ENCODE measurements at places on chromosomes 2 and 18.

DNA sequence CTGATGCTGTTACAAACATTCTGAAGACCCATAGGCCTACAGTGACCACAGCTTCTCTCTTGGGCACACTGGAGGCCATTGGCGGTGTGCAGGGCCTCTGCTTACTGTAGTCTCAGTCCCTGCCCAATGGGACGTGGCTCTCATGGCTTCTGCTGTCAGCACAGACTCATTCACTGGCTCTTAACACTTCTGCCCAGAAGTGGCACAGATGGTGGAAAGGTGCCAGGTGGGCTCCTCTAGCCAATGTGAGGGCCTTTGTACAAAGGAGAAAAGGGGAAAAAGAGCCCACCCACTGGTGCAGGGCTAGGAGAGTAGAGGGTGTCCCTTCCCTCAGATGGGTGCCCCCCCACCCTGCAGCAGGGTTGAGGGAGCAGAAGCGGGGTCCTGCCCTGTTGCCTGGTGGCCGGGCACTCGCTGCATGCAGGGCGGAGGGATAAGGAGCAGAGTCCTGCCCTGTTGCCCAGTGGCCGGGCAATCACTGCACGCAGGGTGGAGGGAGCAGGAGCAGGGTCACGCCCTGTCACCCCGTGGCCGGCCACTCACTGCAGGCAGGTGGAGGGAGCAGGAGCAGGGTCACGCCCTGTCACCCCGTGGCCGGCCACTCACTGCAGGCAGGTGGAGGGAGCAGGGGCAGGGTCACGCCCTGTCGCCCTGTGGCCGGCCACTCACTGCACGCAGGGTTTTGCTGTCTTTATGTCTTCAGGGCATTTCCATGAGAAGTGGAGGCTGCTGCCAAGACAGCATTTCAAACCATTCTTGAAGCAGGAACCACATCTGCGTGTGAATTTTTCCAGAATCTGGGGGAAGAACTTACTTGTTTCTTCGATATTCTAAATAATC lies 20.0 kb downstream of the LRRFIP1 start:
- H3K27me3 ChIP-seq: no peaks in the 10 kb centered on the region
- no peak for DNase-seq
- H3K4me3 ChIP-seq: no peak overlapping the region

DNA sequence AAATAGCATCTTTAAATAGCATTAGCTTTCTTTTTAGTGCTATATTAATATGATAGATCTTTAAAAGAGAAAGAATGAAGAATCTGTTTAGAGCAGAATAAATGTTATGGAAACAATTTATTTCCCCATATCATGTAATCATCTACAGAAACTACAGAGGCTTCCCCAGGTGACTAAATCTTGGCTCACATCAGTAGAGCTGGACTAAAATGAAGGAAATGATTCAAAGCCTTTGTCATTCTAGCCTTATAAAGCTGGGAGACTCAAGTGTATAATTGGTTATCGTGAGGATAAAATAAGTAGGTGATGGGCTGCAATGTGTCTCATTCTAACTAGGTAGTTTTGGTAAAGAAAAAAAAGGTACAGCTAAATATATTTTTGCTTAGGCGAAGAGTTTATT lies 83.2 kb upstream of the UNC80 start:
- peaks cover 11% of the 10 kb centered on the region for H3K4me1 ChIP-seq
- H3K27me3 ChIP-seq: no peaks in the 10 kb centered on the region
- DNase-seq: no peak
- no peak overlapping the region for H3K4me3 ChIP-seq
- H3K27ac ChIP-seq: no peak overlapping the region
- peaks cover 6% of the 10 kb centered on the region for H3K36me3 ChIP-seq

- no peaks in the 10 kb centered on the region for H3K27me3 ChIP-seq
- no peak overlapping the region for H3K27ac ChIP-seq
- no peak overlapping the region for H3K4me3 ChIP-seq
- no peaks in the 10 kb centered on the region for H3K4me1 ChIP-seq
These were observed 28.8 kb upstream of the EVA1A start for GRCh38 chr2:75589391-75590105.

DNA sequence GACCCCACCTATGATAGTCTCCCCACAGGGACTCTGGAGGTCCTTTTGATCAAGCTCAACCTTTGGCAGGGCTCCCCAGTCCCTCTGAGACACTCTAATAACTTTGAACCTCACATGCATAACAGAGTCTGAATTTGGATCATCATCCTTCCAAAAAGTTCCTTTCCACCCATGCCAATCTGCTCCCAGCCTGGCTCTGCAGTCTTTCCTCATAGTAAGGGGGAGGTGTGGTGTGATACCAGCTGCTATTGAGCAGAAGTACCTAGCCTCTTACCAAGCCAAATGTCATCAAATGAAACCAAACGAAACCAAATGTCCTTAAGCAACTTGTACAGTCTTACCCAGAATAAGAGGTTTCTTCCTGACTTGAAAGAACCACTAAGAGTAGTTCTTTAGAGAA lies 36.5 kb downstream of the DTNA start:
- H3K27ac ChIP-seq: no peak overlapping the region
- no peaks in the 10 kb centered on the region for H3K36me3 ChIP-seq
- no peak for DNase-seq
- no peaks in the 10 kb centered on the region for H3K27me3 ChIP-seq
- no peak overlapping the region for H3K4me3 ChIP-seq

GRCh38 chr18:58661423-58661822 lies 9.8 kb upstream of the MALT1 start:
- no peaks in the 10 kb centered on the region for H3K4me1 ChIP-seq
- no peak overlapping the region for H3K4me3 ChIP-seq
- DNase-seq: no peak
- H3K27me3 ChIP-seq: no peaks in the 10 kb centered on the region
- no peak overlapping the region for H3K27ac ChIP-seq

GRCh38 chr2:53111004-53111403 lies 656.6 kb upstream of the CHAC2 start:
- DNase-seq: no peak
- no peaks in the 10 kb centered on the region for H3K4me1 ChIP-seq
- H3K27me3 ChIP-seq: no peaks in the 10 kb centered on the region
- H3K36me3 ChIP-seq: no peaks in the 10 kb centered on the region
- no peak overlapping the region for H3K27ac ChIP-seq

- no peaks in the 10 kb centered on the region for H3K4me1 ChIP-seq
- no peak overlapping the region for H3K27ac ChIP-seq
- no peaks in the 10 kb centered on the region for H3K36me3 ChIP-seq
- no peaks in the 10 kb centered on the region for H3K27me3 ChIP-seq
These were observed 22.7 kb downstream of the EXOC6B start for GRCh38 chr2:72803151-72803550.

DNA sequence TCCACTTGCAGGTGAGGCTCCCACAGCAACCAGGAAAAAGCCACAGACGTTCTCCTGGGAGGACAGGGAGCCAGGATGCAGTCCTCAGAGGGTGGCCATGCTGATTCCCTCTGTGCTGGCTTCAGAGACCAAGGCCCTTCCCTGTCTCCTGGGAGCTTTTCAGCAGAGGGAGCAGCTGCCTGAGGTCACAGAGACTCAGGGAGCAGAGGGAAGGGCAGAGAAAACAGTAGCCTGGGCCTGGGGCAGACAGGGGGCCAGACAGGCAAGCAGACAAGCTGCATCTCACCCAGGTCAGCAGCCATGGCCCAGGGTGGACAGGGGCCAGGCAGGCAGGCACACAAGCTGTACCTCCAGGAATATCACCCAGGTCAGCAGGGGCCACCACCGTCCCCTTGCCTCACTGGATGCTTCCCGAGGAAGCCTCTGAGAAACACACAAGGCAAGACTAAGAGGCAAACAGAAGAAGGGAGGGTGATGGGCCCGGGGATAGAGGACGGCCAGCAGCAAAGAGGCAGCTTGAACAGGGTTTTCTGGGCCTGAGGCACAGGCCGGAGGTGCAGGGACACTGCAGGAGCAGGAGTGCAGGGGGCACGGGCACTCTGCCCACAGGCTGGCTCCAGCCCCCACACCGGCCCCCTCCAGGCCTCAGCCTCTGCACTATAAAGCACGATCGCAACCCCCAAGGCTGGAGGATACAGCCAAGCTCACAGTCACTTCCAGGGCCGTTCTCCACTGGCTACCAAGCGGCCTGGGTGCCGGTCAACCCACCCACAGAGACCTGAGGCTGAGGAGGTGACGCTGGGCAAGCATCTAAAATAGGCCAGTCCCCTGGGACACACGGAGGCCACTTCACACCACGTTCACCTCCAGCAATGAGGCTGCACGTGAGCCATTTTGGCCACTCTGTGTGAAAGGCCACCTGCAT lies 6.1 kb downstream of the SLC66A2 start:
- no peak for DNase-seq
- no peaks in the 10 kb centered on the region for H3K27me3 ChIP-seq
- peaks cover 5% of the 10 kb centered on the region for H3K4me1 ChIP-seq
- H3K36me3 ChIP-seq: peaks cover 5% of the 10 kb centered on the region
- no peak overlapping the region for H3K27ac ChIP-seq

- no peaks in the 10 kb centered on the region for H3K36me3 ChIP-seq
- no peak for DNase-seq
- no peak overlapping the region for H3K27ac ChIP-seq
- H3K4me1 ChIP-seq: no peaks in the 10 kb centered on the region
- H3K27me3 ChIP-seq: no peaks in the 10 kb centered on the region
These were observed 194.0 kb downstream of the VWC2L start for GRCh38 chr2:214604861-214605260.

- H3K4me1 ChIP-seq: no peaks in the 10 kb centered on the region
- no peaks in the 10 kb centered on the region for H3K36me3 ChIP-seq
- H3K27ac ChIP-seq: no peak overlapping the region
These were observed 129.1 kb upstream of the DOCK10 start for GRCh38 chr2:225171350-225171749.

DNA sequence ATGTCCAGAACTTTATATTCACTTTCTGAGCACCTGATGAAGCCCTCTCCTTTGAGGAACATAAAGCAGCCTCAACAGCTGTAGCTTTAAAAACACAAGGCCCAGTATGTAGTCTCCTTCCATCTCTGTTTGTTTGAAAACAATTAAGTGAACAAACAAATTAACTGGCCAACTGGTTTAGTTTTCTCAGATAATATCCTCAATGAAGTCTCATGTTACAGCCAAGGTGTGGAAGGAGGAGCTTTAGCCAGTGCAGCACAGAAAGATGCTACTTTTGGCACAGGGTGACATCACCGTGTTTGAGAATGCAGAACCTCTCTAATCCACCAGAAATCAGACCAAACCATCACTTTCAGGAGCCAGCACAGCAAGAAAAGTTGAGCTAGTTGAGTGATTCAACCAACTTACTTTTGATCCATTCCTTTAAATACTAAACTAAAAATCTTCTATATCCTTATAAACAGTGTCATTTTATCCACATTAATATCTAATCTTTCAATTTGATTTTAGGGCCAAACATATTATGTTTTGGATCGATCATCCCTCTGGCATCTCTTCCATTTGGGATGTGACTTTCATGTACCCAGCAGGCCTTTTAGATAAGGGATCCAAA lies 488.7 kb downstream of the ARHGAP15 start:
- H3K27ac ChIP-seq: no peak overlapping the region
- DNase-seq: no peak
- no peaks in the 10 kb centered on the region for H3K27me3 ChIP-seq
- H3K36me3 ChIP-seq: no peaks in the 10 kb centered on the region

GRCh38 chr18:49767111-49768050 lies 46.0 kb downstream of the ACAA2 start:
- no peak overlapping the region for H3K27ac ChIP-seq
- H3K36me3 ChIP-seq: no peaks in the 10 kb centered on the region
- no peak overlapping the region for H3K4me3 ChIP-seq
- no peaks in the 10 kb centered on the region for H3K4me1 ChIP-seq

DNA sequence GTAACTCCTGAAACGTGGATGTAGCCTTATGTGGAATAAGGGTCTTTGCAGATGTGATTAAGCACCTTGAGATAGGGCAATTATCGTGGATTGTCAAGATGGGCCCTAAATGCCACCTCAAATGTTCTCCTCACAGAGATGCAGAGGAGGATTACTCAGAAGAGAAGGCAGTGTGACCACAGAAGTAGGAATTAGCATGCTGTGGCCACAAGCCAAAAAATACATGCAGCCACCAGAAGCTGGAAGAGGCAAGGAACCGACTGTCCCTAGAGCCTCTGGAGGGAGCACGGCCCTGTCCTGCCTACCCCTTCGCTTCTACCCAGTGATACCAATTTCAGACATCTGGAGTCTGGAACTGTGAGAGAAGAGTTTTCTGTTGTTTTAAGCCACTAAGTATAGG lies 47.3 kb upstream of the MGAT5 start:
- peak; percentile 83 for DNase-seq
- no peak overlapping the region for H3K4me3 ChIP-seq
- no peaks in the 10 kb centered on the region for H3K36me3 ChIP-seq

DNA sequence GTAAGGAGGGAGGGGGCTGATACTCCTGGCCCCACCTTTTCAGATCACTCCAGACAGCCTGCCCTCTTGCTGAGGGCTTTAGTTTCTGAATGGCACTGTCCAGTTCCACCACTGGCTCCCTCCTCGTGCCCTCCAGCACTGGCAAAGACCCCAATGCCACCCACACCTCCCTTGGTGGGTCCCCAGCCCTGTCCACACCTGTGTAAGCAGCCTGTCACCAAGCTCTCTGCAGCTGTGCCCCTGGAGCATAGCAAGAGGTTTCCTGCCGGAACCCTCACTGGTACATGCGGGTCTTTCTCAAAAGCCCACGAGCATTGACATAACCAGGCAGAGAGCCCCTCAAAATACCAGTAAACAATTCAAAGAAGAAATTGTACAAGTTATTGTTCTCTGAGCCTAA lies 17.6 kb upstream of the KIF1A start:
- H3K36me3 ChIP-seq: no peaks in the 10 kb centered on the region
- no peak overlapping the region for H3K4me3 ChIP-seq
- DNase-seq: no peak
- H3K27me3 ChIP-seq: peaks cover 43% of the 10 kb centered on the region
- H3K4me1 ChIP-seq: no peaks in the 10 kb centered on the region

- no peak for DNase-seq
- H3K27me3 ChIP-seq: no peaks in the 10 kb centered on the region
- H3K27ac ChIP-seq: no peak overlapping the region
- H3K36me3 ChIP-seq: no peaks in the 10 kb centered on the region
- H3K4me3 ChIP-seq: no peak overlapping the region
- peaks cover 3% of the 10 kb centered on the region for H3K4me1 ChIP-seq
These were observed 459.4 kb upstream of the UBE2E3 start for GRCh38 chr2:180520921-180521581.

DNA sequence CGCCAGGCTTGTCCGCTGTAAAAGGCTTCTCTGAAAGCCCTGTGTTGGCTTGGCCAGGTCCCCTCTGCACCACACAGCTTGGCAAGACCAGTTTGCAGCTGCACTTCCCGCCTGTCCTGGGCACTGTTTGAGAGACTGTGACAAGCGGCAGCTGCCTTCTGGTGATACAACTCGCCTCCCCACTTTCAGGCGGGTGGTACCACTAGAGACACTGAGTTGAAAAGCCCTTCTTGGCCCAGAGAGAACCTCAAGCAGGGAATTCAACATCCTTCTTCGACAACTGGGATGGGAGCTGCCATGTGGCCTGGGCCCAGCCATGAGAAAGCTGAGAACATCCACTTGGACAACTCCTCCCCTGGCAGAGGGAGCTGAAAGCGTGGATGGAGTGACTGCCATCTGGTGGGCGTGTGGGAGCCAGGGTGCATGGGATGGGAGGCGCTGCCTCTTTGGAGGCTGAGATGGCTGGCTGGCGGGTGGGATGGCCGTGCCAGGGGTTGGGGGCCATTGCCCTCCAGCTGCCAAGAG lies 125.5 kb upstream of the REV1 start:
- no peaks in the 10 kb centered on the region for H3K4me1 ChIP-seq
- no peak overlapping the region for H3K27ac ChIP-seq
- no peak overlapping the region for H3K4me3 ChIP-seq
- H3K27me3 ChIP-seq: no peaks in the 10 kb centered on the region

GRCh38 chr2:210917465-210917864 lies 361.1 kb downstream of the CPS1 start:
- no peak overlapping the region for H3K4me3 ChIP-seq
- no peaks in the 10 kb centered on the region for H3K27me3 ChIP-seq
- DNase-seq: no peak
- H3K36me3 ChIP-seq: no peaks in the 10 kb centered on the region
- H3K4me1 ChIP-seq: no peaks in the 10 kb centered on the region
- H3K27ac ChIP-seq: no peak overlapping the region
